CD4-positive, alpha-beta T cell treated with Interleukin-4 for 1 hour (primary cell): ENCODE measurements at places on chromosomes 5 and 9.

- DNase-seq: no peak
These were observed 17.2 kb downstream of the FBXW11 start for GRCh38 chr5:171989276-171989675.

DNA sequence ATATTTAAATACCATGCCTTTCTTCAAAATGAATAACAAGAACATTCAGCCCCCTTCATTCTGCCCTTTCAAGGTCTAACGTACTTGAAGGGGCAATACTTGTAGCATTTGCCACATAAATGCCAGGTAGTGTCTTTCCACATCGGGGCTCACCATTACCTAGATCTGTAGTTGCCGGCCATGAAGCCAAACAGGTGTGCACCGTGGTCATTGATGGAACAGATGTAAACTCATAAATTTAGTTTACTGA lies 193.0 kb downstream of the CD180 start:
- no peak for DNase-seq

DNA sequence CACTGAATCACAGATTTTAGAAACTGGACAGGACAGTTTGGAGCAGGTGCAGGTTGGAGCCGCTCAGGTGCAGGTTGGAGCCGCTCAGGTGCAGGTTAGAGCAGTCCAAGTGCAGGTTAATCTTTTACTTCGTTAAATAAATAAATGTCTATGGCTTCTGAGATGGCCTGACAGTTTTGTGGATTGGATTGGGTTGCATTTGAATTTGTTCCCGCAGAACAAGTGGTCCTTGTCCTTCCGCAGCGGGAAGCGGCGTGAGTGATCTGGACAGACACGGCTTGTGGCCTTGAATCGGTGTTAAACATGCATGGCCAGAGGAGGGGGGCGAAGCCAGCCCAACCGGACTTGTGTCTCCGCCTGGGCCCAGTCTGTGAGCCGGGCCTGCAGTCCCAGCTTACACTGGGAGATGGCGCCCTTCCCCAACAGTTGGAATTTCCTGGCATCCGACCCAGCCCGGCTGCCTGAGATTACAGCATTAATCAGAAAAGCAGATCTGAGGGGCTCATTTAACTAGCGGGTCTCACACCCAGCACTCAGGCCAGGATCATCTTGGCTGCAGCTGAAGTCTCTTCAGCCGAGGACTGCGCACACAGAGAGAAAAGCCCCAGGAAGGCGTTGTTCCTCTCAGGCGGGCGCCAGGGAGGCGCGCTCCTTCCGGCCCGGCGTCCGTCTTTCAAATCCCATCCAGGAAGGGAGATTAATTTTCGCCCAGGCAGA lies 1.5 kb upstream of the OLFM1 start:
- no peak for DNase-seq

DNA sequence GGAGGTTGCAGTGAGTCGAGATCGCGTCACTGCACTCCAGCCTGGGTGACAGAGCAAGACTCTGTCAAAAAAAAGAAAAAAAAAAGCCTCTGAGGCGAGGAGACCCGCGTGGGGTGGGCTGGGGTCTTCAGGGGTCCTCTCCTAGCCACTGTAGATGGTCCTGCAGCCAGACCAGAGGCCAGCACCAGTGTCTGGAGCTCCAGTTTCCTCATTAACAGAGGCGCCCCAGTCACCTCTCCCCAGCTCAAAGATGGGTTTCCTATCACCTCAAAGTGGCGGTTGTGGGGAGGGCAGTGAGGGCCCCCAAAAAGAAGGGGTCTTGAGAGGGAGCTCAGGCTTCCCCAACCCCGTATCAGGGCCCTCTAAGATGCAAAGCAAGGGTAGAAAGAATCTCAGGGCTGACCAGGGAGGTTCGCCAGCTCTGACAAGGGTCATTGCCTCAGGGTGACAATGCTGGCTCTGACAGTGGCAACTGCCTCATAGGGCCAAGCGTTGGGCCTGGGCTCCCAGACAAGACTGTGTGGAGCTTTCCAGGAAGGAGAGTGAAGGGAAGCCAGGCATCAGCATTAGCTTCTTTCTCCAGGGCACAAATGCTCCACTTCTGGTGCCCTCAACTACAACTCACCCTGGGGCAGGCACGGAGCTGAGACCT lies 15.0 kb downstream of the STK10 start:
- DNase-seq: no peak

DNA sequence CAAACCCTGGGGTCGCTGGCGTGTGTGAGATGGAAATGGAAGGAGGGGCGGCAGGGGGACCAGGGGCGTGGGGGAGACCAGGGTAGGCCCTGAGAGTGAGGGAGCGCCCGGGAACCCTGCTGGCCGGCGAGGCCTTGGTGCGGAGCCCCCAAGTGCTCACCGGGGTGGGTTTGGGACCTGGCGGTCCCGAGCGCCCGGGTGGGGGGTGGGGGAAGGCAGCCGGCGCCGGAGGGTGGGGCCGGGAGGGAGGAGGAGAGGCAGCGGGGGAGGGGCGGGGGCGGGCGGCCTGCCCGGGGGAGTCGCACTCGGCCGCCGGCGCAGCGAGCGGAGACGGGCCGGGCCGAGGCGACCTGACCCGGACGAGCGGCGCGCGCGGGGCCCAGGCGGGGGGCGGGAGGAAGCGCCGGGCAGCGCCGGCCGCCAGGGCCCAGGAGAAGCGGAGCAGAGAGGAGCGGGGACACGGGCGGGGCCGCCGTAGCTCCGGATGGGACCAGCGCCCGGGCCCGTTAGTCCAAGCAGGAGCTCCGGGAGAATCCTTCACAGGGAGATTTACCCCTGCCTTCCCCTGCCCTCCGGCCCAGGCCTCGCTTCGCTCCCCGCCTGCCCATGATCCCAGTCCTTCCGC lies at the start of gene NPR2:
Gene NPR2, plus strand, starts transcription at position 295 of the 625 bp plus-strand sequence. CDS start 818 bp downstream, outside the sequence.
- no peak for DNase-seq

- DNase-seq: no peak
These were observed 253.0 kb downstream of the HINT1 start for GRCh38 chr5:130912088-130912487.
